ENCODE measurements at places on chromosomes 12 and 14.

GRCh38 chr12:27616356-27617142, 79.7 kb upstream of the REP15 start:
- DNase-seq: no peak

- DNase-seq: no peak
These were observed 266.3 kb downstream of the ITPR2 start for GRCh38 chr12:26566675-26567074.

GRCh38 chr12:126069549-126070165, 1004.4 kb downstream of the AACS start:
- DNase-seq: peak; percentile 14

DNA sequence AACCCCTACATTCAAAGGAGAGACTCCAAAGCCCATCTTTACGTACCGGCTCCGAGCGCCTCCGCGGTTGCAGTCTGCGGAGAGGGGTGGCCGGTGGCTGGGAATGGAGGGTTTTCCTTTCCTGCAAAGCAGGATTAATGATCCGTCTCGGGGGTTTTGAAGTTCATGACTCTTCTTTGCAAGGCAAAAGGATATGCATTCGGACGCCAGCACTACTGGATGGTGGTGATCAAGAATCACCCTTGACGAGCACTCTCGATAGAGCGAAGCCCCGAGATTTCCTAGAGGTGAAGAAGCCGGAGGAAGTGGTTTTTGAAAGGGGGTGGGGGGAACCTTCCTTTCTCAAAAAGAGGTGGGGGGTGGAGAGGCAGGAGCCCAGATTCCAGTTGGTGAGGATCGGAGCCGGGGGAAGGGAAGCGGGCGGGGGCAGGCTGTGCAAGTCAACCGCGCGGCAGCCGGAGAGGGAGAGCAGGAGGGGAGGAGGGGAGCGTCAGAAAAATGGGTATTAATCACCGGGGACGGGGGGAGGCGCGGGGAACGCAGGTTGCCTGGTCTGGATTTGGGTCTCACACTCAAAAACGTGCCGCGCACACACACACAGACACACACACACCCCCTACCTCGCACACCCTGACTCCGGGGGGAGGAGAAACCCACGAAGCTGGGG, at the start of gene GRIN2B:
GRIN2B (minus strand) TSS at position 307 of the 667 bp plus-strand sequence. CDS start 115,394 bp downstream, outside the sequence.
- DNase-seq: no peak

GRCh38 chr14:52026901-52027300, 37.6 kb downstream of the RTRAF start:
- DNase-seq: no peak

DNA sequence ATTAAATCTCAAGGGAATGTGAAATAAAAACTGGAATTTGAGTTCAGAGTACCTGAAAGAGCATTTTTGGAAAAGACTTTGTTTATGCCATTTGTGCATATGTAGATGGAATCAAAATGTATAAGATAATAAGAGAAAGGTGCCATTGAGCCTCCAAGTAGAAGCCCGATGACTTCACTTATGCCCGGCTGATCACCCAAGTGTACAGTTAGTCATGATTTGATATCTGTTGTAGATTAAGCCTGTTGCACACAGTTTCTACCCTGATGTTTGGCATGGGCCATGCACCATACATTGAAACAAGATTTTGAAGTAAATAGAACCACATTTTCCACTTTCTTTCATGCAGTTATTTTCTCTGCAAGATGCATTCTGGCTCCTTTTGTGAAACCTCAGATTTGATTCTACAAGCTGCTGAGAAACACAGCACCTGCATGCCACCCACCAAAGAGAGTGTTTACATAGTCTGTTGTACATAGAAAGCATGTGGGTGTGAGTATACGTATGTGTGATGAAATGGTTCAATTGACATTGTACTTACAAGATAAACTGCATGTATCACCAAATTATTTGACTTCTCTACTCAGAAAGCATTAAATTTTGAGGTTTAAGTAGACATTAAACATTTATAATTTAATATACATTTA, 772.5 kb downstream of the DIO2 start:
- DNase-seq: no peak

- DNase-seq: no peak
These were observed 12.5 kb downstream of the TM7SF3 start for GRCh38 chr12:27001663-27002062.

- DNase-seq: peak; percentile 15
These were observed 594 bp downstream of the KRAS start for GRCh38 chr12:25249931-25250738.

DNA sequence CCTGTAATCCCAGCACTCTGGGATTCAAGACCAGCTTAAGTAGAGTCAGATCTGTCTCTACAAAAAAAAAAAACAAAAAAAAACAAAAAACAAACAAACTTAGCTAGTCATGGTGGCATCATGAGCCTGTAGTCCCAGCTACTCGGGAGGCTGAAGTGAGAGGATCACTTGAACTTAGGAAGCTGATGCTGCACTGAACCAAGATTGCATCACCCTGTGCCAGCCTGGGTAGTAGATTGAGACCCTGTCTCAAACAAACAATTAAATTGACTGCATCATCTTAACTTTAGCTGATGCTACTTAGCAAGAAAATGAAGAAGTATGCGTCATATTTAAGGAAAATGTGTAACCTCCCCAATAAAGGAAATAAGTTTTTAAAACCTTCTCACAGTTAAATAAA, 136.6 kb upstream of the ATXN7L3B start:
- DNase-seq: no peak

DNA sequence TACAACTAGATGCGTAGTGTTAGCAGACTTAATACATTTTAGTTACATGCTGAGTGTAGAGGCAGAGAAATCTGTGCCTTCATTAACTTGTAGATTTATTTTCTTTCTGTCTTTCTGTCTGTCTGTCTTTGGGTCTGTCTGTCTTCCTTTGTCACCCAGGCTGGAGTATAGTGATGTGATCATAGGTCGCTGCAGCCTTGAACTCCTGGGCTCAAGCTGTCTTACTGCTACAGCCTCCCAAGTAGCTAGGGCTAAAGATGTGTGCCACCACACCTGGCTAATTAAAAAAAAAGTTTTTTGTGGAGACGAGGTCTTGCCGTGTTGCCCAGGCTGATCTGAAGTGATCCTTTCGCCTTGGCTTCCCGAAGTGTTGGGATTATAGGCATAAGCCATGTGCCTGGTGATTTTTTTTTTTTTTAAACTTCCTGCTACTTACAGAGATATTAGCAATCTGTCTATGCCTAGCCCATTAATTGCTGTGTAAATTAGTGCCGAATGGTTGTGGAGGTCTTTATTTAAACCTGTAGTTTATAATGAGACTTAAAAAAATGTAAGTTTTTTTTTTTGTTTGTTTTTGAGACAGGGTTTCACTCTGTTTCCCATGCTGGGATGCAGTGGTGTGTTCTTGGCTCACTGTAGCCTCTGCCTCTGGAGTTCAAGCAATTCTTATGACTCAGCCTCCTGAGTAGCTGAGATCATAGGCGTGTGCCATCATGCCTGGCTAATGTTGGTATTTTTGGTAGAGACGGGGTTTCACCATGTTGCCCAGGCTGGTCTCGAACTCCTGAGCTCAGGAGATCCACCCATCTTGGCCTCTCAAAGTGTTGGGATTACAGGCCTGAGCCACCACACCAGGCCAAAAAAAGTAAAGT, 22.8 kb downstream of the ERC1 start:
- DNase-seq: no peak

DNA sequence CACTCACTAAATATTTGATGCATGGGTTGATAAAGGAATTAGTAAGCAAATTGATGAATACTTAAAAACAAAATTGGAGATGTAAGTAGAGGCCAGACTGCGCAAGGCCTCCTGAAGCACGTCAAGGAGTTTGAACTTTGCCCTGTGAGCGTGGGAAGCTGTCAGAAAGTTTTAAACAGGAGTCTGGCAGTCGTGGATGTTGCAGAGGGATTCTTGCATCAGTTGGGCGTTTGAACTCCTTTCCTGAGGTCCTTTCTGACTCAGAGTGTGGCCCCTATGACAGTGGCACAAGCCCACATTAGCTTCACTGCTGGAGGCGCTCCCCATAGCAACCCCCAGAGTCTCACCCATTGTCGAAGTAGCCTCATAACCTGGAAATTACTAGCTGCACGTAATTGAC, 17.9 kb upstream of the IL22 start:
- DNase-seq: no peak

- no peak for DNase-seq
These were observed 50.5 kb downstream of the TRAF3 start for GRCh38 chr14:102827716-102828115.

- no peak for DNase-seq
These were observed 607 bp downstream of the OS9 start for GRCh38 chr12:57694459-57695019.

DNA sequence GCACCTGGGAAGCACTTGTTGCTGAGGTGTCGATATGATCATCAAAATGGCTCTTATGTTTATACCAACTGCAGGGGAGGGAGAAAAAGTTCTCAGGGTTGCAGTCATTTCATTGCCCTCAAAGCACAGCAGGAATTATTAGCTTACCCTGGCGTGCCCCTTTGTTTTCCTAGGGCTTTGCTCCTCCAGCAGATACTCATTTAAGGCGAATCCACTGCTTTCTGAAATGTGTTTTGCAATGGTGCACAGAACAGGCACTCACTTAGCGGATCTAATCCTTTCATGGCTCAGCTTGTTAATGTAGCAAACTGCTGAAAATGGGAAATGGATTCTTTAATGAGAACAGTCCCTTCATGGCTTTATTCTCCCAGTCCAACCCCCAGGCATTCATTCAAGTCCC, 76.7 kb downstream of the NKX2-1 start:
- DNase-seq: no peak

DNA sequence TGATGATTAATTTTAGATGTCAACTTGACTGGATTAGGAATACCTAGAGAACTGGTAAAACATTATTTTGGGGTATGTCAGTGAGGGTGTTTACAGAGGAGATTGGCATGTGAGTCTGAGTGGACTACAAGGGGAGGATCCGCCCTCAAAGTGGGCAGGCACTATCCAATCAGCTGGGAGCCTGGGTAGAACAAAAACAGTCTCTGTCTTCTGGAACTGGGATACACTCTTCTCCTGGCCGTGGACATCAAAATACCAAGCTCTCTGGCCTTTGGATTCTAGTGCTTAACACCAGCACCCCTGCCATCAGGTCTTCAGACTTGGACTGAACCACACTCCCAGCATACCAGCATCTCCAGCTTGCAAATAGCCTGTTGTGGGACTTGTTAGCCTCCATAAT, 4.4 kb upstream of the SCAF11 start:
- DNase-seq: no peak

- DNase-seq: no peak
These were observed 472.5 kb downstream of the ADAMTS20 start for GRCh38 chr12:43079476-43079875.

GRCh38 chr14:90583427-90583826, 186.6 kb downstream of the CALM1 start:
- no peak for DNase-seq

- no peak for DNase-seq
These were observed 25.4 kb upstream of the PWP1 start for GRCh38 chr12:107660235-107660634.

DNA sequence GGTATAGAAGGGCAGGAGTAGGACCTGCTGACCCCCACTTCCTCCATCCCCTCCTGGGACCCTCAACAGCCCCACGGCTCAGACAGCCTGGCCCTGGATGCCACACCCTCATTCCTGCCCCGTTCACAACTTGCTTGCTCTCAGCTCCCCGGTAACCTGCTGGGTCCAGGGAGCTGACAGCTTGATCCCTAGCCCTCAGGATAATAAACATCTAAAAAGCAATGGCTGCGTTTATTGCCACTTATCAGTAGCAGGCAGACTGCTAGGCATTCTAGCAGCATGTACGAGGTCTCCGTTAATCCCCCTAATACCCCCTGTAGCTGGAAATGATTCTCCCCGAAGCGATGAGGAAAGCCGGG, 24.3 kb upstream of the RPLP0 start:
- DNase-seq: no peak

- no peak for DNase-seq
These were observed 153.1 kb downstream of the PAWR start for GRCh38 chr12:79537675-79538074.

DNA sequence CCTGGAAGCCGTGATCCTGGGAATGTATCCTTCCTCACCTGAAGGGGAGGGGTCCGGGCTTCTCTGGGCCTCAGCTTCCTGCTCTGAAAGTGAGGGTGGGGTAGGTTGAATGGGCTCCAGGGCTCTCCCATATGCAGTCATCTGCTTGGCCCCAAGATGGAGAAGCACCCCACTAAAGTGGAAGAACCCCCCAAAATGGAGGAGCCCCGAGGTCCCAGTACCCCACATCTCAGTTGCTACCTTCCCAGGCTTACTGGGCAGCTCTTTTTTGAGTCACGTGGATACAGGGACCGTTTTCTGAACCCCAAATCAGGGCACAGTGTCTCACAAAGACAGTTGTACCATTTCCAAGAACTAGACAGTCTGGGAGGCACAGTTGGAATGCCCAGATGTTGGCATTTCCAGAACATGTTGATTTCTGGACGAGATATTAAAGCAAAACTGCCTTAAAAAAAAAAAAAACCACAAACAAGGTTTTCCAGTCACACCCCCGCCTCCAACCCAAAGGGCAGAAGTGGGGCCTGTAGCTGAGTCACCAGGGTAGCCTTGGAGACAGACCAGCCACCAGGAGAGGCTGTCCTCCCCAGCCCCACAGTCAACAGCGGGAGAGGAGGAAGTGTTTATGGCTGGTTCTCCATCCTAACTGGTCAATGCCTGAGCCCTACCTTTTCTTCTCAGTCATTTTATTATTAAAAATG, 12.1 kb downstream of the VASH1 start:
- no peak for DNase-seq

DNA sequence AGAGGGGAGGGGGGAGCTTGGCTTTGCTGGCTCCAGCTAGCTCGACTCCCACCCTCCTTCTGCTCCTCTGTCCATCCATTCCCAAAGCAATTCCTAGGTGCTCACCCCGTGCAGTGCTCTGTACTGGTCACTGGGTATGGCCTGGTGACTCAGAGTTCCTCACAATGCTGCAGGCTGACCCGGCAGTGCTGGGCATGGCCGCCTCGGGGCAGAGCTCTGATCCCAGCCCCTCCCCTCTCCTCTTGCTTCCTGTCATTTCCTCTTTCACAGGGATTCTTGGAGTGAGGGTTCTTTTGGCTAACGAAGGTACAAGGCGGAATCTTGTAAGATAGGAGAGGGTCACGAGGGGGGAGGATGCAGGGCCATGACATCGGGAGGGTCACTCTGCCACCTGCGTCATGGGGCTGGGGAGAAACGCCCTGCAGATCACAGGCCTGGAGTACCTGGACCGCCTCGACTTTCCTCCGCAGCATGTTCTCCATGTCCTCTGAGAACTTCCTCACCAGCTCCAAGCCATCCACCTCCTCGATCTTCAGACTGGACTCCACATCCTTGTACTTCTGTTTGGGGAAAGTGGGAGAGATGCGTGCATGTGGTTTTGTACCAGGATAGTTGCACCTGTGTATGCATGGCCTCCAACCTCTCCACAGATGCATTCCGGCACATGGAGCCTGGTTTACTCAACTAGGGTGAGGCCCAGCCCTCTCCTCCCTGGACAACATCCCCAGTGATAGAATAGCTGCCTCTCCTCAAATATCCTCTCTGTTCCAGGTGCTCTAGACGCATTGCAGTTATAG, 5.7 kb downstream of the CACNA2D4 start:
- DNase-seq: no peak

DNA sequence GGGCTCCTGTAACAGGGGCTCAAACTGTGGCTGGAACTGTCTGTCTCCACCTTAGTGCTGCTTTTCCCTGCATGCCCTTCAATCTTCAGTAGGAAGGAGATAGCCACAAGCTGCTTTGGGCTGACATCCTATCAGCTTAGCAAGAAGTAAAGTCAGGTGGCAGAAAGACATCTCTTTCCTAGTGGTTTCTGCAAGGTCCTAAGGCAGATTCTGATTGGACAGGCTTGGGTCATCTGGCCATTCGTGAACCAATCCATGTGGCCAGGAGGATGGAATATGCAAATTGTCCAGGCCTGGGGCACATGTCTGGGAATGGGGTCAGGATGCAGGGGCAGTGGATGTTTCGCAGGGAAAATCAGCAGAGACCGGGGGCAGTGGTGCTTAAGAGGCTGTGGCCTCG, 5.2 kb downstream of the RITA1 start:
- no peak for DNase-seq

Data from stimulated activated CD8-positive, alpha-beta memory T cell treated with anti-CD3 and anti-CD28 coated beads, Interleukin-15, amount 100 ng/mL, for 24 hours (primary cell).